Left kidney (tissue), 8 donors: ENCODE measurements at places on chromosomes 7 and 10. TPM values are rescaled to one million over a fixed set of nuclear protein-coding genes. Genes with fewer than 3 reads are reported as not detected.

GRCh38 chr7:29613100-29613499 lies 49.5 kb downstream of the PRR15 start:
- no peak for DNase-seq

DNA sequence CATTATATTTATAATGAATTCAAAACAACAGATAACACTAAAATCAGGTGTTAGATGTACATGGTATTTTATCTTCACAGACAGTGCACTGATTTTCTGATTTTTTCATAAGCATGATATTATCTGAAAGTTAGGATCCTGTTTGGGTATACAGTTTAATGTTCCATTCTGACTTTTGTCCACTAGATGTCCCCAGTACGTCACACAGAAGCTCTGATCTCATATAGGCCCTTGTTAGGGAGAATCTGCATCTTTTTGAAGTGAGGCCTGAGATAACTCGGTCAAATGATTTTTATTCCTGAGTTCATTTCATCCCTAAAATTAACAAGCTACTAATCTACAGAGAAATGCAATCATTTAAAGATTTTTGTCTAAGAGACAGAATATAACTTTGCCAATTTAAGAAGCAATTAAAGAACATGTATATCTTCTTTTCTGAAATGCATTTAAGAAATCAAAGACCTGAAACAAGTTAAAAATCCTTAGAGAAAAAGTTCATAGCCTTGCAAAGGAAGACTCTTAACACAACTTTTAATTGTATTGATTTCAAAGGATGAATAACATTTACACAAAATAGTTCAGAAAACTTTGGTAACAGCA lies 72.0 kb upstream of the TES start:
- DNase-seq = peak; percentile 60

GRCh38 chr7:82153776-82154175 lies 289.8 kb downstream of the CACNA2D1 start:
- no peak for DNase-seq

CALY gene
- 0.12 TPM for polyA plus RNA-seq

GPR15LG gene
- polyA plus RNA-seq = 0.52 TPM

DNA sequence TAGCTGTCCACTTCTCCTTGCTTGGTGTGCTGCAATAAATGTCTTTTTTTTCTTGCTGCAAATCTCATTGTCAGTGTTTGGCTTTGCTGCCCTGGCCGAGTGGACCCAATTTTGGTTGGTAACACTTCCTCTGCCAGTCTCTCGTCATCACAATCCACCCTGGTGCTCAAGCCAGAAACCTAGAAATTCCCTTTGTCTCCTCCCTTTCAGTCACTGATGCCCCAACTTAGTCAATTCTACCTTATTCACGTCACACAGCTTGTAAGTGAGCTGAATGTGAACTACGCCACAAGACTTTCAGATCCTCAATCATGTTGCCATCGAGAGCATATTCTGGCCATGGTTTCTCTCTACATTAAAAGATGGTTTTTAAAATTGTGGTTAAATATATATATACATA lies 13.0 kb upstream of the FRA10AC1 start:
- no peak for DNase-seq

MUC3A gene
- polyA plus RNA-seq = 1.2 TPM

GRCh38 chr7:158237672-158238335 lies 349.8 kb downstream of the PTPRN2 start:
- no peak for DNase-seq

GRCh38 chr10:119199231-119199992 lies 8.0 kb upstream of the GRK5 start:
- peak; percentile 68 for DNase-seq

GRCh38 chr10:51892313-51892712 lies 192.9 kb upstream of the CSTF2T start:
- DNase-seq = no peak

- DNase-seq = no peak
Observed at GRCh38 chr10:125871338-125871737, 9.8 kb downstream of the DHX32 start.

DNA sequence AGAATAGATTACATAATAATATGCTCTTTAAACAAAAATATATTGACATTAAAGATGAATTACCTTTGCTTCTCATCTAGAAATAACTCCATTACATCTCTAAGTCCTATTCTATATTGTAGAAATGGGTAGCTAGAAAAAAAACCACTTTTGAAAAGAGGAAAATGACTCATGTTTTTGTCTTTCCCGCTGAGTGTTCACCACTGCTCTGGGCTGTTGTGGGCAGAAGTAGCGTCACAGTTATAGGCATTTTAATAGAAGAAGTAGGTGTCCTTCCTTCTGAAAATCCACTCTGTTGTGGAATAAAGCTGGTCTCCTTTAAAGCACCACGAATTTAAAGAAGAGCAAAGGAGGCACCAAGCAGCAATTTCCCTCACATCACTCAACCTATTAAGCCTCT lies 117.6 kb upstream of the NFE2L3 start:
- DNase-seq = no peak

- no peak for DNase-seq
Observed at GRCh38 chr10:103481974-103482531, 3.0 kb upstream of the CALHM3 start.

GRCh38 chr7:99594948-99595745 lies 2.9 kb upstream of the TMEM225B start:
- no peak for DNase-seq

GRCh38 chr10:106863549-106863948 lies 301.0 kb downstream of the SORCS1 start:
- DNase-seq = no peak

- no peak for DNase-seq
Observed at GRCh38 chr7:8817448-8818036, 384.1 kb downstream of the NXPH1 start.

FAS gene
- polyA plus RNA-seq = 13.4 TPM

TMEM229A gene
- polyA plus RNA-seq = 0.13 TPM

CYREN gene
- polyA plus RNA-seq = 66.8 TPM

PGAM2 gene
- polyA plus RNA-seq = 1.1 TPM

MRPS16 gene
- polyA plus RNA-seq = 76.0 TPM

PLCE1 gene
- polyA plus RNA-seq = 43.0 TPM

GRCh38 chr7:71021131-71021530 lies 110.8 kb upstream of the GALNT17 start:
- DNase-seq = no peak

- DNase-seq = no peak
Observed at GRCh38 chr7:45203459-45203858, 45.9 kb downstream of the RAMP3 start.

SRGN gene
- polyA plus RNA-seq = 10.7 TPM

DNA sequence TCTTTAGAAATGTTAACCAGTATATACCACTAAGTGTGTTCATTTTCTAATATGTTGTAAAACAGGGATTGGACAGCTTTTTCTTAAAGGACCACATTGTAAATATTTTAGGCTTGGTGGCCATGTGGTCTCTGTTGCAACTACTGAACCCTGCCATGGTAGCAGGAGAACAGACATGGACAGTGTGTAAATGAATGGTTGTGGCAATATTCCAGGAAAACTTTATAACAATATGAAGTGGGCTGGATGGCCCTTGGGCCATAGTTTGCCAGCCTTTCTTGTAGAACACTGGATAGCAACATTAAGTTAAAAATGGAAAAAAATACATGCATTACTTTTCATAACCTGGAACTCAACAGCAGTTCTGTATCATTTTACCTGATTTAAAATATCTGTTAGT lies 61.0 kb downstream of the SND1 start:
- no peak for DNase-seq

GRCh38 chr7:108109221-108109908 lies 20.8 kb downstream of the LAMB4 start:
- no peak for DNase-seq

DNA sequence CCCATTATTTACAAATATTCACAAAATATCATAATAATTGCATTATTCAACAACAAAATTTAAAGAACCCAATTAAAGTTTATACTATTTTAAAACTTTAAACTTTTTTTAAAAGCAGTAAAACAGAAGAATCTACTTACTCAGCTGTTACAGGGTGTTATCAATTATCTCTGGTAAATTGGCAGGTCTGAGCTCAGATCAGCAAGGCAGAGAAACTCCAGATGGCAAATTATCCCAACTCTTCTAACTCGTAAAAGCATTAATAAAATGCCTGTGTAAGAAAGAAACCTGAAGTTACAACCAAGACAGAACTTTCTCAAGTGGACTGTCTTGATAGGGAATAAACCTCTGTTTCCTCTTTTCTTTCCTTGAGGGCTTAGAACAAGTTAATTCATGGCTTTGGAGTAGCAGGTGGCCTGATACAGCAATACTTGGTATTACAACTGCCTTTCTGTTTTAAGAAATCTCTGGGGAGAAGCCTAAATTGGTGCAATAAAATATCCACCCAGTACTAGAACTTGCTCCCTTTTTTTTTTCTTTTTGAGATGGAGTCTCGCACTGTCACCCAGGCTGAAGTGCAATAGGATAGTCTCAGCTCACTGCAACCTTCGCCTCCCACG lies 275.3 kb upstream of the MKLN1 start:
- no peak for DNase-seq

DNA sequence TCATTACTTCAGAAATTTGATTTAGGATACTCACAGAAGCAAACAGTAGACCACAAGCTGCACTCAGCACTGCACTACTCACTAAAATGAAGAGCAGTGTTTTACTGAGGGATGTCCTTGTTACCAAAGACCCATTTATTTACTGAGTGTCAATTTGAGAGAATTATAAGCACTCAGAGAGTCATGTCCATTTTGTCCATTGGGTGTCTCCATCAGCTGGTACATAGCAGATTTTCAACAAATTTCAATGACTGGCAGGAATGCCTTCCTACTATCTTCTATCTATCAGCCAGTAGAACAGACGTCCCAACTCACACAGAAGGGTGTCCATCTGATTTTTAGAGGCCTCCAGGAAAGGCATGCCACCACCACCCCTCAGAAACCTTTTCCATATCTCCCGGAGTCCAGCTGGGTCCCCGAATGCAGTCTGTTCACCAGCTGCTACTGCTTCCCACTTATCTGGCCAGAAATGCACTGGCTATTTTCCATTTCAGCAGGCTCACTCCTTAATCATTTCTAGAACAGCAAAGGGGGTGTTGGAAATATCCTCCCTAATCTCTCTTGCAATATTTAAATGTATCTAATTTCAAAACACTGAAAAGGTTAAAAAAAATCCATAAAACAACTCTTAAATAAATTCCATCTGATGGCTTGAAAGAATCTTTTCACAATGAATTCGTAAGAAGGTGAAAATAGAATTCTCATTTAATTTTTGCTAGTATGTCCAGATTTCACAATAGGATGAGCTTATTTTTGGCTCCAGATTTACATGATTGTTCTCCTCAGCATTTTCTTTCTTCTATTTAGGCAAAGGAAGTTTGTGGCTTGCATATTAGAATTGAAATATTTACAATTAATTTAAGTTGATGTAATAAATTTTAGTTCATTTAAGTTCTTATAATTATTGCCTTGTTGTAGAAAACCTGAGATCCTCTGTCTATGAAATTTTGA lies 1164.0 kb upstream of the CELF2 start:
- DNase-seq = no peak

DNA sequence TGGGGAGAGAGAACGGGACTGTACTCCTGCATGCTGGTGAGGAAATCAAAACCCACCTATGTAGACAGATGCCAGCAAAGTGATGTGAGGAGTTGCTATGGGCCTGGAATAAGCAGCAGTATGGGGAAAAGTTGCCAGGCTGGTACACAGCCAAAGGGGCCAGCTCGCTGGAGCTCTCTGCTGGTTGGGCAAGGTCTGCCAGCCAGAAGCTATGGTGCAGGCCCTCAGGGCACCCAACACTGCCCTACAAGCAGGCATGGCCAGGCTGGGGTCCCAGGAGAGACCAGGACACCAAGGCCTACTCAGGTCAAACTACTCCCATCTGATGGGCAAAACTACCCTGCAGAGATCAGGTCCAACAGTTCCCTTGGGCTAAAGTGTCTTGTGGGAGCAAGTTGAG lies 916.6 kb downstream of the IPMK start:
- DNase-seq = no peak

ANKRD2 gene
- 0.53 TPM for polyA plus RNA-seq

ZNF716 gene
- polyA plus RNA-seq = 0.12 TPM

EEPD1 gene
- polyA plus RNA-seq = 9.1 TPM

- DNase-seq = peak; percentile 20
Observed at GRCh38 chr10:17742918-17743317, 9.1 kb upstream of the TMEM236 start.

SRI gene
- polyA plus RNA-seq = 140 TPM

DNA sequence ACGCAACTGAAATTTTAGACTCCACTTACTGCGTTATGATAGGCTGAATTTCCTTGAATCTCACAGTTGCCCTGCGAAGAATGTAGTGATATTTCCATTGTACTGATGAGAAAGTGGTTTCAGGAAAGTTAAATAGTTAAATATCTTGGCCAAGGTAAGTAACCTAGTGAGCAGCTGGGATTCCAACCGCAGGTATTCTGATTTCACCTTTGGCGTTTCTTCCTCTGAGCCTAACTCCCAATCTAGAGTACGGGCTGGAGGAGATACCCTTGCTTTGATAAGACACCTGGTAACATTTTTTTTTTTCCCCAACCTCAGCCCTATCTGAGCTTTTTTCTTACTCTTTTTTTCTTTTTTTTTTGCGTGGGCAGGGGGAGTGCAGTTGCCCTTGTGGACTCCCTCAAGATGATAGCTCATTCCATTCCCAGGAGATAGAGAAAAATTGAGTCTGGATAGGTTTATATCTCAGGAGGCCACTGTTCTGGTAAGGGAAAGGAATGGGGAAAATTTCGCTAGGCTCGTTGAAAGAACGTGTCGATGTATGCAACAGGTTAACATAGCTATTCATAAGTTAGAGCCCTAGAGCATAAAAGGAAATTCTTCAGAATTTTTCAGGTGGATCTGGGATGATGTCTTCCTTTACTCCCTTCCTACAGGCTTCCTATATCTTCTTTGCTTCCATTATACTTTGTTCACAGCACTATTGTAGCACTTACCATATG lies 3.1 kb upstream of the TAS2R38 start:
- DNase-seq = no peak

SPDYE6 gene
- polyA plus RNA-seq = 6.3 TPM

DNA sequence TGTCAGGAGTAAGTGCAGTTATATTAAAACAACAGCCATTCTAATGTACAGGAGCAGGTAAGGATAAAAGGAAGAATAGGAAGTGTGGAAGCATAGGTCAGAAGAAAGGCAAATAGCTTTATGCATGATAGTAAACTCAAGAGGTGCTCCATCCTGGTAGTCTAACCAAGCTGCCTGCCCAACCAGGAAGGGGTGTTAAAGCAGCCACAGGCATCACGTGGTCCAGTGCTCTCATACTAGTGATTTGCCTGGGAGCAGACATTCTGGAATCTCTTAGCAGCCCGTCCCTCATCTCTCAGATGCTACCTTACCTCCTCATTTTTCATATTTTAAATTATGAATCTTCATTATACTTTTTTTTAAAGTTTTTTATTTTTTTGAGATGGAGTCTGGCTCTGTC lies 18.5 kb downstream of the ABRAXAS2 start:
- DNase-seq = no peak
